ENCODE measurements at places on chromosomes 5 and 9. TPM values are rescaled to one million over a fixed set of nuclear protein-coding genes. Genes with fewer than 3 reads are reported as not detected.

- DNase-seq = no peak
Measured at GRCh38 chr5:10617103-10617502, 53.2 kb downstream of the ANKRD33B start.

GRCh38 chr9:70257991-70258691 is 637 bp upstream of the SMC5 start:
- no peak for DNase-seq

DNA sequence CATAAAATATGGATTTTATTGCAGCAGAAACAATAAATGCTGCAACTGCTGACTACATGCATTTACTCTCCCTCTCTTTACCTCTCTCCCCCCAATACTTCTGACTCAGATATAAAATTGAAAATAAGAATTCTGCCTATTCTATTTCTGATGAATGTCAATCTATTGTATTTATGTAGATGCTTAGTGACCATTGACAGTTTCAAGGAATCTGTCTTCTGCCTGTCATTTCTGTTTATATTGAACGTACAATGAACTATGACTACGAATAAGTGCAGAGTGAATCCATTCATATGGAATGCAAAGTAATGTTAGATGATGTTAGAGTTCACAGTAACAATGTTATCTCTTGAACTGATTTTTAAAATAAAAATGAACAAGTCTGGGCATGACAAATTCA is 898 bp downstream of the CDH10 start:
- DNase-seq = no peak

GRCh38 chr5:76082772-76083554 is at the start of gene SV2C:
Gene SV2C (plus strand): TSS chr5:76083383. CDS start chr5:76131751, 48,368 bp downstream.
- peak; percentile 39 for DNase-seq

DNA sequence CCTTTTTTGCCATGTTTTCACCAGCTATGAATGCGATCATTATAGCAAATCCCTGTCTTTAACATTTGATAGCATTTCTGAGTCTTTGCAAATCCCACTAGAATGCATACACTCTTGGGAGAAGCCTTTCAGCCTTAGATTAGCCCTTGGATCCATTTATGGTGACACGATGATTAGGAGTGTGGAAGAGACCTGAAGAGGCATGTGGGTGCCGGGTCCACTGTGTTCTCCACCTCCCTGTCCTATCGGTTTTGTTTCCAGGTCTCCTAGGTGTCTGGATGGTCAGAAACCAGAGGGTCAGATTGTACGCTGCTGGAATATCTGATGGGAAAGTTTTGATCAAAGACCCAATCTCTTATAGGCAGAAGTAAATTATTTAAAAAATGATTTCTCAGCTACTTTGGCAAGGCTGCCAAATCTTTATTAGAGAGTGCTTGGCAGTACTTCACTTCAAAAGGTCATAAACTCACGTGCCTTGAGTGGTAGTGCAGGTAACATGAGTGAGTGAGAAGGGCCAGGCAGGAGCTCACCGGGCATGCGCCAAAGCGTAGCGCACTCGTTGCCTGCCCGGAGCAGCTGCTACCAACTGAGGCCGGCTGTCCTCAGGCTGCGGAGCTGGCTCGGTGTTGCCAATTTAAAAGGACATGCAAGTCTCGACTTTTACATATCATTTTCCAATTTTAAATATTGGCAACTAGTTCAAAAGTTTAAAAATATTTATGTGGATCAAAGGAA is 51.3 kb downstream of the PCSK5 start:
- DNase-seq = no peak

- peak; percentile 67 for DNase-seq
Measured at GRCh38 chr9:132114102-132114707, 34.5 kb upstream of the MED27 start.

GRCh38 chr5:177176175-177176711 is 42.7 kb downstream of the NSD1 start:
- no peak for DNase-seq

DNA sequence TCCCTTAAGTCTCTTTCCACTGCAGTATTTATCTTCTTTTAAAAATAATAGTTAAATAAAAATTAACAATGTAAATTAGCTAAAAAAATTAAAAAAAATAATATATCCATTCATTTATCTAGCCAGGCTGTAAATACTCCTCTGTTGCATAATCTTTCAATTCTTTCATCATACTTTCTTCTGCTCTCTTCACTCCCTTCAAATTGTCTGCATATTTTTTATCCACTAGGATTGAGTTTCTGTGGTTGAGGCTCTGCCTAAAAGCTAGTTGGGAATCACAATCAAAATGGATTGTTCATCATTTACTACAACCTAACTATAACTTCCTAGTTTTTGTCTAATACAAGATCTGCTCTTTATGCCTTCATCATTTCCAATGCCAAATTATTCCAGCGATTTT is 182.2 kb downstream of the PDE4D start:
- no peak for DNase-seq

Gene MARCHF11
- total RNA-seq = not detected

Gene TRIM36
- total RNA-seq = 5.4 TPM

Gene TMEM171
- total RNA-seq = 18.4 TPM

Gene FOXD4
- total RNA-seq = 1.7 TPM

Gene PCDHGA3
- not detected for total RNA-seq

Gene DDX4
- not detected for total RNA-seq

Measured in Calu3 (cell line).